Stimulated activated CD8-positive, alpha-beta memory T cell treated with anti-CD3 and anti-CD28 coated beads, Interleukin-15, amount 100 ng/mL, for 24 hours (primary cell): ENCODE measurements at places on chromosomes 7 and 10.

DNA sequence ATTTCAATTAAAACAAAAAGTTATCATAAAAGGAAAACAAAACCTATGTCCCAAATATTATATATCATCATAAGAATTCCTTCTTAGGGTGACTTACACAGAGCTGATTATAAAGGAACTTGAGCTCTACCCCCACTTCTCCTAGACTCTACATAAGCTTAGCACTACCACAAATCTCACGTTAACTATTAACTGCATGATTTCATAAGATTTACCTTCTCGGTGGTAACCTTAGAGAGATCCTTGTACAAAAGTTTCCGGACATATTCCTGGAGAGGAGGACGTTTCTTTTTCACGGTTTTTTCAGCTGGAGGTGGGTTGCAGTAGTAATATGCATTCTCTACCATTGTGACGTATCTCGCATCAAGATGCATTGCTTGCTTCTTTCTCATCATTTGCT, 83.7 kb downstream of the UPF2 start:
- no peak for DNase-seq

- DNase-seq: no peak
These were observed 3.9 kb upstream of the PVRIG start for GRCh38 chr7:100215895-100216294.

- no peak for DNase-seq
These were observed 128.3 kb downstream of the GATA3 start for GRCh38 chr10:8182806-8183205.

DNA sequence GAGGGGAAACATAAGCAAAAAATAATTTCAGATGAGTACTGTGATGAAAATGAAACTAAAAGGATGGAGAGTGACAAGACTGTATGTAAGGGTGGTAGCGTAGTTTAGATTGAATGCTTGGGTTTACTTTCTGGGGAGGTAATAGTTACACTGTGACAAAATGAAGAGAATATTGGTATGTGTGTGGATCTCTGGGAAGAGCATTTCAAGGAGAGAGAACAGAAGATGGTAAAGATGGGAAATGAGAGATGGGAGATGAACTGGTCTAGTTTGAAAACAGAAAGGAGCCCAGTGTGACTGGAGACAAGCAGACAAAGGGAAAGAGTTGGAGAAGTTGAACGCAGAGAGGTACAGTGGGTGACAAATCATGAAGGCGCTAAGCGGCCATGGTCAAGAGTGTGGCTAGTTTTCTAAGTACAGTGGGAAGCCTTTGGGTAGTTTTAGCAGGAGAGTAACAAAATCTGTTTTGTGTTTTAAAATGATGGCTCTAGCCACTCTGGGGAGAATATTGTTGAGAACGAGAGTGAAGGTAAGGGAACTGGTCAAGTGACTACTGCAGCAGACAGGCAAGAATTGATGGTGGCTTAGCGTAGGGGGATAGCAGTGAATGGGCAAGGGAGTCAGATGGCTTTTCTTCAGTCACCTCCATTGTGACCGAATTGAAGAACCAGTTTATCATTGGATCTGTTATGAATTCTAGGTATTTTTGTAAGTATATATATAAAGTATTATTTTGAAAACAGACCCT, 22.6 kb downstream of the PALS2 start:
- no peak for DNase-seq

DNA sequence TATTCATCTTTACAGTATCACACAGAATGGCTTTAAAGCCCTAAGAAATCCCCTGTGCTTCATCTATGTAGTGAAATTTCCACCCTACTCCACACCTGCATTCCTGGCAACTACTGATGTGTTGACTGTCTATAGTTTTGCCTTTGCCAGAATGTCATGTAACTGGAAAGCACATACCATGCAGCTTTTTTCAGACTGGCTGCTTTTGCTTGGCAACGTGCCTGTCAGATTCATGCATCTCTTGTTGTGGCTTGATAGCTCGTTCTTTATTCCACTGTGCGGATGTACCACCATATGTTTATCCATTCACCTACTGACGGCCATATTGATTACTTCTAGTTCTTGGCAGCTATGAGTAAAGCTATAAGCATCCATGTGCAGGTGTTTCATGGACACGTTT, 30.6 kb downstream of the RBM17 start:
- no peak for DNase-seq
